ENCODE measurements at places on chromosomes 12 and 14.

- no peak for DNase-seq
Measured at GRCh38 chr14:94918896-94919295, 149.0 kb upstream of the GSC start.

DNA sequence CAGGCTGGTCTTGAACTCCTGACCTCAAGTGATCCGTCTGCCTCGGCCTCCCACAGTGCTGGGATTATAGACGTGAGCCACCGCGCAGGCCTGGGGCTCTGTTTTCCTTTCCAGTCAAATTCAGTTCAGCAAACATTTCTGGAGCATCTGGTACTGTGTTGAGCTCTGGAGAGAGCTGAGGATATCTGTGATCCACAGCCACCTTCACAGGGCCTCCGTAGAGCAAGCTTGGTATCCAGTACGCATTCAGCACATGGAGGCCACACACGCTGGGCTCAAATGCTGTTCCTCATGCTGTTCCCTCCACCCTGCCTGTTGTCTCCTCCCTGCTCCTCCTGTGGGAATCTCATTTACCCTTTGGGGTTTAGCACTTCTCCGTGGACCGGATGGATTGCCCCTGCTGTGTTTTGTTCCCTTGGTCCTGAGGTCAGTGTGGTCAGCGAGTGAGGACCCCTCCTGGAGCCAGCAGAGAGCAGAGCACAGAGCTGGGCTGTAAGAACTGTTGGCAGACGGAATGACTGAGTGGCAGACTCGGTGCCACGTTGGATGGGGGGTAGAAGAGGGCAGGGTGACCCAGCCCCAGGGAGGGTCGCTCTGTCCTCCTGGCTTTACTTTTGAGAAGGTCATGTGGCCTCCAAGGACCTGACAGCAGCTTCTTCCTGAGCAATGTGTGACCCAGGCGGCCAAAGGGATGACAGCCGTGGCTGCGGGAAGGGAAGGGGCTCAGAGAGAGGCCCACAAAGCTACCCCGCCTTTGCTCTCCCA lies 891 bp downstream of the RPS6KL1 start:
- DNase-seq = no peak

GRCh38 chr12:21566223-21566906 lies 38.3 kb downstream of the GYS2 start:
- no peak for DNase-seq

DNA sequence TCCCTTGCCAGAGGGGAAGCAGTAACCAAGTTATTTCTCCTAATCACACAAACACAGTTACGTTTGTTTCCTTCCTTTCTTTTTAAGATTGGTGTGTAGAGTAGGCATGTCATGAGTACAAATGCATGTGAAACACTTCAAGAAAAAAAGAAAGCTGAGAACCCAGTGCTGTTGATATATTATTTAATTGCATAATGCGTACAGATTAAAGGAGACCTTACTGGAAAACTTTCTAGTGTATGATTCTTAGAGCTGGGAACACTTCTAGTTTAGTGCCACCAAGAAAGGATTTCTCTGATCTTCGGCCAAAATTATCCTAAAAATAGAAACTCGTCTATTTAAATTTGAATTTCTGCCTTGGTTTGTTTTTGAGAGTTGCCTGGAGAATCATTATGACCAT lies 365.5 kb downstream of the CCDC91 start:
- no peak for DNase-seq

DNA sequence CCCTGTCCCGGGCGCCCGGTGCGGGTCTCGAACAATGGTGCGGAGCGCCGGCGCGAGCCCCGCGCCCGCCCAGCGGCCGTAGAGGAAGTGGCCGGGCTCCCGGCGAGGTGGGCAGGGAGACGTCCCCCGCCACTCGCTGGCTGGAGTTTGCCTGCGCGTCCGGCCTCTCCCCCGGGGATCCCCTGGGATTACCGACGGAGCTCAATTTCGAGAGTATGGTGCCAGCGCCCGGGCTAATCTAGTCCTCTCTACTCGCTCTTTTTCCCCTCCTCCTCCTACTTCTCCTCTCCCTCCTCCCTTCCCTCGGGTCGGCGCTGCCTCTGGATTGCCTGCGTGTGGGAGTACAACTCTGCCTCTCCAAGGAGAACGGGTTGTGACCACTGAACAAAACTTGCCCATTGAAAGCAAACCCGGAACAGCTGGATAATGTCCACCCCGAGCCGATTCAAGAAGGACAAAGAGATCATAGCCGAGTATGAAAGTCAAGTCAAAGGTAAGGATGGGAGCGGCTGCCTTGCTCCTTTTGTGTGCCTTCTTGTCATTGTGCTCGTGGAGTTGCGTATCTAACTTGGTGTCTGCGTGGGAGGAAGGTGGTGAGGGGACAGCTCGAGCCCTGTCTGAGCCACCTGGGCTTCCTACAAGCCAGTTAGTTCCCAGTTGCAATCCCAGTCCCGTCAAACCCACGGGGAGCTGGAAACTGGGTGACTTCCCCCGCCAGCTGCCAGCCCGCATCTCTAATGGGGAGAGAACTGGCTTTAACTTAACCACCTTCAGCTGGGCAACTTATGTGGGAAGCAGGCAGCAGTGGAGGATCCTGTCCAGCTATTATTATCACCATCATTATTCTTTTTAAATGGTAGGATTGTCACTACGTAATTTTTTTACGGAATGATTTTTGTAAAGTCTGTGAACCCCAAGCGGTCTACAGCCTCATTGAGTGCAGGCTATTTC lies at the start of gene SRGAP1:
Gene SRGAP1, plus strand, starts transcription at position 310 of the 951 bp plus-strand sequence. Its CDS starts 117 bp downstream, at position 427.
- no peak for DNase-seq

GRCh38 chr12:13505224-13505623 lies 308.7 kb downstream of the EMP1 start:
- DNase-seq = no peak

DNA sequence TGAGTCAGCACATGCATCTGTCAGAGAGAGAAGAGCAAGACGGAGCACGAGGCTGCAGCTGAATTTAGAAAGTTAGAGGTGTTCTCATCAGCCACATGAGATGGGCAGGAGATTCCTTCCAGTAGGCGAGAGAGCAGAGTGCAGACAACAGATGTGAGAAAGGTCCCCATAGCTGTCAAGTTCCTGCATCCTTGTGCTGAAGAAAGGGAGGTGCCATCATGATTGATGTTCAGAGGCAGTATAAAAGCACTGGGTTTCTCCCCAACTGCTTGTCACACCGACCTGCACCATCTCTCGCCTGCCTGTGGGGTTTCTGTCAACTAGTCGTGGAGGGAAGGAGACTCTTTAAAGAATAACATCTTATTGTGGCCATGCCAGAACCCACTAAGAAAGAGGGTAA lies at the start of gene MYBPC1:
Gene MYBPC1, plus strand, starts transcription at position 272 of the 400 bp plus-strand sequence. Its CDS starts 100 bp downstream, at position 372.
- no peak for DNase-seq

- no peak for DNase-seq
Measured at GRCh38 chr12:88662961-88663360, 82.7 kb upstream of the KITLG start.

GRCh38 chr12:53625373-53625945 lies 723 bp downstream of the ATF7 start:
- no peak for DNase-seq

GRCh38 chr14:67641480-67641879 lies 21.8 kb downstream of the ARG2 start:
- no peak for DNase-seq

DNA sequence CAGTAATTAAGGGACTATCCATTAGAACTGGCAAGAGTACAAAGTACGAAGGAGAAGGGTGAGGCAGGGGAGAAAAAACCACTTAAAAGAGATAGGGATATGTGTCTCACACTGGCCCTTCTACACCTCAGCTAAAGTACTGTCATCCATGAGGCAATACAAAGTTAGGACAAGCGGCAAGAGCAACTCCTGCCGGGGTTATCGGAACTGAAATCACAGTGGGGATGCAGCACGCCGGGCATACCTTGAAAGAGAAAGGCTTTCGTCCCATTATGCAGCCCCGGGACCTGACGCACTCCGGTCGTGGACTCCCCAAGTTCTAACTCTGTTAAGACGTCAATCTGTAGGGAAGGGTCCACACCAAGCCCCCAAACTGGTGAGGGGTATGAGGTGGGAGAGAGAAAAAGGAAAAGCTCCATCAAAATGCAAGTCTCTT lies 1.1 kb downstream of the NELL2 start:
- no peak for DNase-seq

GRCh38 chr14:22979748-22980392 lies 2.5 kb downstream of the AJUBA start:
- no peak for DNase-seq

- no peak for DNase-seq
Measured at GRCh38 chr14:105167303-105168092, 1.1 kb downstream of the JAG2 start.

DNA sequence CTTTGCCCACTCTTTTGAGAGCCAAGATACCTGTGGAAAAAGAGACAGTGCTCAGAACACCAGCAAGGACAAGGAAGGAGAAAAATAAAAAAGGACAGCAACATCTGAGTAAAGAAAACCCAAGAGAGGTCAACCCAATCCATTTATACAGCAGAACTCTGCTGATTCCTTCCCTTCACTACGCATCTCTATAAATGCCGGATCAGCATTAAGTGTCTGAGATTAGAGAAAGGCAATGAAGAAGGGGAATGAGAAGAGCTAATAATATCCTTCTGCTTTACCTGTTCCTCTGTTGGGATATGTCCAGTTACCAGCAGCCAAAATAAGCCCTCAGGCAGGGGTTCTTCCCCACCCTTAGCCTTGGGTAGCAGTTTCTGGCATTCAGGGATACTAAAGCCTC lies 15.8 kb downstream of the COQ10A start:
- DNase-seq = no peak

DNA sequence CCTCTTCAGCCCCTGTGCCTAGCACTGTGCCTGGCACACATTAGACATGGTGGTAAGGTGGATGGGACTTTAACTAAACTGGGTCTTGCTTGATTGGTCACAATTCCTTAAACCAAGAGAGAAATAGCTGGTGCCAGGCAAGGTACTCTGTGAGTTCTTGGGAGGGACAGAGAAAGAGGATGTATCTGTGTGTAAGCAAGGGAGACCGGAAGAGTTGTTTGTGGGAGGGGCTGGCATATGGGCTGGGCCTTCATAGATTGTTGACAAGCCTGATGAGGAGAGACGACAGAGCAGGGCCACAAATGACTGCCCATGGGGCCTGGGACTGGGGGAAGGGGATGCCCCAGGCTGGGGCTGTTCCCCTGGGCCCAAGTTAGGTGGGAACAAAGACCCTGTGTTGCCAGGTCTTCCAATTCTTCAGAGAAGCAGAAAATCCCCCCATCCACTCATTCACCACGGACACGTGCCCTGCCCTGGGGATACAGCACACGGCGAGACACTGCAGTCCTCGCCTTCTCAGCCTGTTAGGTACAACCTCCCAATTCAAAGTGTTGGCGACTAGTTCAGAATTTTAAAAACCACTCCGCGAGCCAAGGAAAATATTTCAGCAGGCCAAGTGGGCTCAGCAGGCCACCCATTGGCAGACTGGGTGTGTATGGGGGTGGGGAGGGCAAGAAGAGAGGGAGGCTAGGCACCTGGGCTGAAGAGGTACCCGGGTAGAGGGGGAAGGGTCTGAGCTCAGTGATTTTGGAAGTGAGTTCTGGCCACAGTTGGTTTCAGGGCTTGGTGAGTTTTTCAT lies 11.4 kb upstream of the CYP46A1 start:
- no peak for DNase-seq

DNA sequence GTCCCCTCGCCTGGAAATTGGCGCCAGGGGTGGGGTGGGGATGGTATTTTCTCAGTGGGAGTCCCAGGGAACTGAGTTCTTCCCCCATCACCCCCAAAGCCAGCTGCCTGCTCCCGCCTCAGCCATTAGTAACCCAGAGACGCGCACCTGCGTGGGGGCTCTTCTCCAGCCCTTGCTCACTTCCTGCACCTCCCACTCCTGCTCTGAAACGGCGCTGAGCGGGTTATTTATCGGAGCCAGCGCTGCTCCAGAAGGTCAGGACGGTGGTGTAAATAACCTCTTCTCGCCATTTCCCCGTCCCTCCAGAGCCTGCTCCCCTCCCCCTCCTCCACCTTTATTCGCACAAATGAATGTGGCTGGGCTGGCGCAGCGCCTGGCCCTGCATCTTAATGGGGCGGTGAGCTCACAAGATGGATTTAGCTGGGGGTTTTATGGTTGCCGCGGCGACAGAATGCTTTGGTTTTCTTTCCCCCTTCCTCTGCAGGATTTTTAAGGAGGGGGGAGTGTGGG lies 12.2 kb downstream of the GPR84 start:
- no peak for DNase-seq

DNA sequence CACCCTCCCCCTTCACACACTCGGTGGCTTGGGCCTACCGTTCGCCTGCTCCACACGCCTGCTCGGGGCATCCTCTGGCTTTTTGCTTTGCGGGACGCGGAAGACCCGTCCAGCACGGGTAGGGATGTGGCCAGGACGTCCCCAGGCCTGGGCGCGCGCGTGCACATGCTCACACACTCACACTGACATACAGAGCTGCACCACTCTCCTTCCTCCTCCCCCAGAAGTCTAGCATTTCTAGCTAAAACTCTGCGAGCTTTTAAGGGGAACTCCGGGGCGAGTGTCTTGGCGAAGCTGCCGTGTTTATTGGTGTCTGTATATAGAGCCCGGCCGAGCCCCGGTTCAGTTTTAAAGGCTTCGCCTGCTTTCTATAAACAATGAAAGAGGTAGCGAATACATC lies 5.0 kb downstream of the TBX5 start:
- no peak for DNase-seq

- DNase-seq = no peak
Measured at GRCh38 chr12:4412465-4412864, 33.0 kb upstream of the FGF23 start.

DNA sequence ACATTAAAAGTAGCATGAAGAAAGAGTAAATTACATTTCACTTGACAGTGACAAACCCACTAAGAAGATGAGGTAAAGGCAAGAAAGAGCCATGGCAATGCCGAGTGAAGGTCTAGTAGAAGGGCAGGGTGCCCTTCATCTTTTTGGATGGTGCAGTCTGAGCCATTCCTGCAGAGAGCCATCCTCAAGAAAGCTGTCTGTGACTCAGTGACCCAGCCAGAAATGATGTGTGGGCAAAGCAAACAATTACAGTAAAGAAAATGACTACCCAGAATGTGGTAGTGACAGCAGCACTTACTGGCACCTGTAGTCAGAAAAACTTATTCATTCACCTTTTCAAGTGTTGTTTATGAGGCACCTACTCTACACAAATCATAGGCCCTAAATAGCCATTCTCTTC lies 281.7 kb downstream of the DUSP6 start:
- no peak for DNase-seq

- no peak for DNase-seq
Measured at GRCh38 chr12:47801170-47801903, 18.4 kb downstream of the HDAC7 start.

DNA sequence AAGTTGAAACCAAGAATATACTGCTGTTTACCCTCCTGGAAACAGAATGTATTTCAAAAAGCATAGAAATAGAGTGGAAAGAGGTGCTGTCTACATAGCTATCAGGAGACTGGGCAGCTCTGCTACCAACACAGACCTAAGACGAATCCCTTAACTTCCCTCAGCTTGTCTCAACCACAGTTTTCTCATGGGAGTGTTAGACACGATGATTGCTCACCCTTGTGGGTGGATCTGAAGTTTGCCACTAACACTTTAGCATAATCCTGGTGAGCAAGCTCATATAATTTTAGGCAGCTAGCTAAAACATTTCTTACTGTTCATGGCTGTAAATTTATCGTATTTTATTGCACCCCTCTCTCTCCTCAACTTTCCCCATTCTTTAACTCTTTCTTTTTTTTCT lies 38.5 kb downstream of the C12orf75 start:
- no peak for DNase-seq

All from stimulated activated CD8-positive, alpha-beta memory T cell treated with anti-CD3 and anti-CD28 coated beads, Interleukin-15, amount 100 ng/mL, for 1 hour (primary cell).